Right cardiac atrium (tissue), 5 donors: ENCODE measurements at places on chromosomes 6 and 20.
A peak's percentile ranks its signal among the peaks of the same experiment; 100 is the strongest.

- no peak for DNase-seq
Measured at GRCh38 chr6:14517516-14518105, 400.0 kb downstream of the CD83 start.

DNA sequence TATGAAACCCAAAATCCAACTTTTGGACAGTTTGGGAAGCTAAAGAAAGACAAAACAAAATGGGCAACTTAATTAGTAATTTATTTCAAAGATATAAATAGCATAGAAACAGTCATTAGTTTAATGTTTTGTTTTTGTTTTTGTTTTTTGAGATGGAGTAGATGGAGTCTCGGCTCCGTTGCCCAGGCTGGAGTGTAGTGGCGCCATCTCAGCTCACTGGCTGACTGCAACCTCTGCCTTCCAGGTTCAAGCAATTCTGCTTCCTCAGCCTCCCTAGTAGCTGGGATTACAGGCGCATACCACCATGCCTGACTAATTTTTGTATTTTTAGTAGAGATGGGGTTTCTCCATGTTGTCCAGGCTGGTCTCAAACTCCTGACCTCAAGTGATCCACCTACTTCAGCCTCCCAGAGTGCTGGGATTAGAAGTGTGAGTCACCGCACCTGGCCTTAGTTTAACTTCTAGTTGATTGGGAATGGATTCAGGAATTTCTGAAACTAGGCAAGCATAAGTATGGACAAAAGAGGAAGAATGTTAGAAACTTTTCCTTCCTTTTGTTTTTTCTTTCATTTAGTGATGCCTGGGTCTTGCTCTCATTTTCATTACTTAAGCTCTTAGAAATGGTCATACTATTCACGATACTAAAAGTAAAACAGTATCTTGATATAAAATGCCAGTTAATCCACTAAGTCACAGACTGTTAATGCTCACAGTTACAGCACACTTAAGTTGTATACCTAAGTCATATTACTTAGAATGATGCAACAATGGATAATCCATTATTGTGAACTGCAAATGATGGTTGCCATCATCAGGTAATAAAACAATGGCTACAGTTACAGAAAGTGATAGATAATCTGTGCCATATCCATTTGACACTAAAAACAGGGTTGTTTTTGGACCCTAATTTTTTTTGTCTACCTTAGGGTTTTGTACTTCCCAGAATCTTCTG, 8.2 kb downstream of the SENP6 start:
- DNase-seq = no peak

DNA sequence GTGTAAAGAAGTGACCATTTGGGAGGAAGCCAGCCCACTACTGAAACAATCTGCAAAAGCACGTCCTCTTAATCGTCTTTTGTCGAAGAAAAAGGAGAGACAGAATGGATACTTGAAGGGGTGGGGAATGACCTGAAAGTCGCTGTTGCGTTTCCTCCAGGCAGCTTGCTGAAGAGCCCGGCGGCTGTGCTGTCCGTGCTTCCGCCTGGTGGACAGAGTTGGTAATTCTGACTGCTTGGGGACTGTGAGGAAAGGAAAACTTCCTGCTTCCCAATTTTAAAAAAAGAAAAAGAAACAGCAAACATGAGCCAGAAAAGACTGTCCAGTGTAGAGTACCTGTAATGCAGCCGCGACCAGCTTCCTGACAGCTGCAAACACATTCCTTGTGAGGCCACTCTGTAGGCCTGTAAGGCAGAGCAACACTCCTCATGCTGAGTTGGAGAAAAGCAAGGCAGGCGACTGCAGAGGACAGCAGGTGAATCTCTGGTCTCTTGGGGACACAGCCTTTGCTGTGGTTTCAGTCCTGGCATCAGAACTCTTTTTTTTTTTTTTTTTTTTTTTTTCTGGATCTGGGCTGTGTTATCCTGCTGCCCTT, 251.1 kb upstream of the TBX18 start:
- DNase-seq = peak; percentile 79

- DNase-seq = no peak
Measured at GRCh38 chr6:4840169-4840568, 64.0 kb downstream of the CDYL start.

DNA sequence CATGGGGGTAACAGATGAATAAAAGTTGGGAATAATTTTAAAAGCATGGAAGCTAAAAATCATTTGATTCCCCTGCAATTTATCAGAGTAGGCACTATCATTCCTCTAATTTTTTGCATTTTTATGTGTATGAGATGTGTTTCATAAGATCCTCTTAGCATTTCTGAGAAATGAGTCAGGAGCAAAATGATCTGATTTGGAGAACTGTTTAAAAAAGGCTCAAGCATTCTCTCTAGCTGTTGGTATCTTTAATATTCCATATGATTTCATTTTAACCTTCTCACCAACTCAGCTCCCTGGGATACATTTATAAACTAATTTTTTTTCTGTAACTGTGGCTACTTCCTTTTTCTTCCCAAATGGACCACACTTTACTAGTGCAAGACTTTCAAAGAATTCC, 60.9 kb downstream of the MCHR2 start:
- no peak for DNase-seq
